ENCODE measurements at places on chromosomes 1 and 21. TPM values are rescaled to one million over a fixed set of nuclear protein-coding genes. Genes with fewer than 3 reads are reported as not detected.

The SYTL1 gene
- total RNA-seq, result 0.37 TPM

The FCGR3A gene
- total RNA-seq, result not detected

The OR2T35 gene
- not detected for total RNA-seq

The LCE1B gene
- total RNA-seq, result not detected

The COA7 gene
- 15.6 TPM for total RNA-seq

- DNase-seq, result no peak
Observed at GRCh38 chr1:237181743-237182317, 139.8 kb downstream of the RYR2 start.

GRCh38 chr1:39250460-39251240 is 46.2 kb downstream of the MACF1 start:
- DNase-seq, result no peak

GRCh38 chr1:246216906-246217305 is 290.2 kb downstream of the SMYD3 start:
- DNase-seq, result no peak

DNA sequence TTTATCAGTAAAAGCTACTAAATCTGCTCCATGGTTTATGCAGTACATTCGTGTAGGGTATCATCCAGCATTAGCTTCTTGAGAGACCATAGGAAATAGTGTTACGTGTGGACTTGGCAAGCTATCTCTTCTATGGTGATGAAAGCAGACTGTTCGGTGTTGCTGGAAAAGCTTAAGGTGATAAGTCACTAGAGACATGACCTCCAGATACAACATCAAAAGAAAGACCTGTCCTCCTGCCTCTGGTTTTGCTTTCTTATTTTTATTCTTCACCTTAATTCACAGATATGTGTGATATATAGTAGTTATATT is 53.5 kb upstream of the S1PR1 start:
- no peak for DNase-seq

DNA sequence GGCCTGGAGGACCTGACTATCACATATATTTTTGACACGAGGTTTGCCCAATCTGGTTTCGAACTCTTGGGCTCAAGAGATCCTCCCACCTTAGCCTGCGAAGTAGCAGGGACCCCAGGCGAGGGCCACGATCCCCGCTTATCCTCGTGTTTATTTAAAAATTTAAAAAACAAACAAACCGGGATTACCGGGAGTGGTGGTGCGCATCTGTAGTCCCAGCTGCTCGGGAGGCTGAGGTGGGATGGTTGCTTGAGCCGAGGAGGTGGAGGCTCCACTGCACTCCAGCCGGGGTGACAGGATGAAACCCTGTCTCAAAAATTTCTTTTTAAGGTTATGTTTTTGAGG is 452 bp upstream of the EXOSC10 start:
- DNase-seq, result no peak

GRCh38 chr1:176049582-176049981 is 157.5 kb downstream of the COP1 start:
- no peak for DNase-seq

GRCh38 chr1:161158316-161159010 is 837 bp upstream of the USP21 start:
- no peak for DNase-seq

DNA sequence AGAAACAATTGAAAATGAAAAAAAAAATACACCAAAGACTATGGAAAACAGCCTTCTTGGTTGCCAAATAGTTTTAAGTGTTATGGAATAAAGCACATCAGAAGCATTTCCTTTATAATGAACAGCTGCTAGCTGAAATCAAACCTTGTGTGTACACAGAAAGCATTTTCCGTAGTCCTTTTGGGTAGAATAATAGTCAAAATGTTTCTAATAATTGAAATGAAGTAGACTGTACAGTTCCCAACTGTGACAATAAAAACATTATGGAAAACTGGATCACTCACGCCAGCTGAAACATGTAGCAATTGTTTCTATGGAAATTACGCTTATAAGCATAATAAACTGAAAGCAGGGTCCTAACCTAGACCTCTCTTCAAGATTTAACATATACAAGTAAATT is 856.3 kb upstream of the B3GALT2 start:
- DNase-seq, result no peak

- DNase-seq, result no peak
Observed at GRCh38 chr1:36093929-36094328, 5.2 kb downstream of the ADPRS start.

DNA sequence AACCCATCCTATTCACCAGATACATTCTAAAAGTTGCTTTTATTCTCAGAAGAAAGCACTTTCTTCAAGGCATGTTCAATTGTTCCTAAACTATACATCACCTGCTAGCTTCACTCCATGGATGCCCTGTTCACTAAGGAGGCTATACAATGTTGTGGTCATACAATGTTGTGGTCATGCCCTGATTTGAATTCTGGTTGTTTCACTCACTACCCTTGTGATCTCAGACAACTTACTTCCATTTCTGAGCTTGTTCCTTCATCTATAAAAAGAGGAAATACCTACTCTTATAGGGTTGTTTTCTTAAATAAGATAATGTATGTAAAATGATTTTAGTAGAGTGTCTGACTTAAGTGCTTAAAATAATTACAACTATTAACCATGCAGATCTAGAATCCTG is 19.7 kb downstream of the EDEM3 start:
- no peak for DNase-seq

- DNase-seq, result no peak
Observed at GRCh38 chr1:219563568-219563967, 49.3 kb downstream of the ZC3H11B start.

DNA sequence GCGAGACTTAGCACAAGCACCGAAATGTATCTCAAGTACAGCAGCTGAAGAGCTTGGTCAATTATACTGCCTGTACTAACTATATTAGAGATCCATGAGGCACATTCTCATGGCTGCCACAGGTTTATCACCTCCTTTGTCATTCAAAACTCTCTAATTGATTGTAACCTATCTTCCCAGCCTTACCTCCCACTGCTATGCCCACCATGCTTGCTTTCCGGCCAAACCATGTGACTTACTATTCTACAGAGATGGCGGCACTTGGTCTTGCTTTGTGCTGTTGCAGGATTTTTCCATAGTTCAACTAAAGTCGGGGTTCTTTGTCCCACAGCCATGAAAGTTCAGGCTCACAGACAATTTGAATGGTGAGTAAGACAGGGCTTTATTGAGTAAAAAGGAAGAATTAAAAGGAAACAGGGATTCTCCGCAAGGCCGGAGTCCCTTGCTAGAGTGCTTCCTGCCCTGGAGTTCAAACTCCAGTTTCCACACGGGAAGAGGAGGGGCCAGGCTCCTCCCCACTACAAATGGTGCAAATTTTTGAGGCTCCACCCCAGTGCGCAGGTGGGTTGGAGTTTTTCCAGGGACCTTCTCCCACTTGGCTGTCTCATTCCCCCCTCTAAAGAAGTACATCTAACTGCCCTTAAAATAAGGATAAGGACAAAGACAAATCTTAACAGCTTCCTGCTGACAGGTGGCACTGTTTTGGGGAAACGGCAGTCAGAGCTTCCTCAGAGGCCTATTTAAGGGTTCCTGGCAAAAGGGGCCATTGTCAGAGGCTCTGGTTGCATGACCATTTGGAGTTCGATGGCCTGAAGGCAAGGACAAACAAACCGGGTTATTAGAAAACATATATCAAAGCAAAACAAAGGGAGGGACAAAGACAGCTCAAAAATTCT is 28.7 kb downstream of the FMO2 start:
- DNase-seq, result no peak

GRCh38 chr1:87641996-87642395 is 313.3 kb downstream of the LMO4 start:
- DNase-seq, result no peak

GRCh38 chr1:214897581-214897980 is 185.0 kb upstream of the KCNK2 start:
- no peak for DNase-seq

DNA sequence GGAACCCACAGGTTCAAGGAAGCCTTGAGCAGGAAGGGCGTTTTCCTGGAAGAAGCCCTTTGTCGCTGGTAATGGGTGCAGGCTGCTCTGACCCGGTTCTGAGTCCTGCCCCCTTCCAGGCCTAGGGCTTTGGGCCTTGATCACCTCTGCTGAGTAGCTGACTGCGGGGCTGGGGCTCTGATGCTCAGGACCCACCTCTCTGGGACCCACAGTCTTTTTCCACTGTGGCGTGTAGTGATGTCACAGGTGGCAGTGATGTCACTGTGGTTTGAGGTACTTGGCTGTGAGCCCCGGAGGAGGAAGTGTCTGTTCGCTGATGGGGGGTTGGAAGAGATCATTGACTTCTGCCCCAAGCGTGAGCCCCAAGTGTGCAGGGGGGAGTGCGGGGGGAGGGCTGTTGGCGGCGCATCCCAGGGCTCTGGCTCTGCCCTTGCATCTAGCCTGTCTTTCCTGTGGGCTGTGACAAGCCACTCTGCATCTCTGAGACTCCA is 6.9 kb downstream of the TNFRSF1B start:
- DNase-seq, result no peak

DNA sequence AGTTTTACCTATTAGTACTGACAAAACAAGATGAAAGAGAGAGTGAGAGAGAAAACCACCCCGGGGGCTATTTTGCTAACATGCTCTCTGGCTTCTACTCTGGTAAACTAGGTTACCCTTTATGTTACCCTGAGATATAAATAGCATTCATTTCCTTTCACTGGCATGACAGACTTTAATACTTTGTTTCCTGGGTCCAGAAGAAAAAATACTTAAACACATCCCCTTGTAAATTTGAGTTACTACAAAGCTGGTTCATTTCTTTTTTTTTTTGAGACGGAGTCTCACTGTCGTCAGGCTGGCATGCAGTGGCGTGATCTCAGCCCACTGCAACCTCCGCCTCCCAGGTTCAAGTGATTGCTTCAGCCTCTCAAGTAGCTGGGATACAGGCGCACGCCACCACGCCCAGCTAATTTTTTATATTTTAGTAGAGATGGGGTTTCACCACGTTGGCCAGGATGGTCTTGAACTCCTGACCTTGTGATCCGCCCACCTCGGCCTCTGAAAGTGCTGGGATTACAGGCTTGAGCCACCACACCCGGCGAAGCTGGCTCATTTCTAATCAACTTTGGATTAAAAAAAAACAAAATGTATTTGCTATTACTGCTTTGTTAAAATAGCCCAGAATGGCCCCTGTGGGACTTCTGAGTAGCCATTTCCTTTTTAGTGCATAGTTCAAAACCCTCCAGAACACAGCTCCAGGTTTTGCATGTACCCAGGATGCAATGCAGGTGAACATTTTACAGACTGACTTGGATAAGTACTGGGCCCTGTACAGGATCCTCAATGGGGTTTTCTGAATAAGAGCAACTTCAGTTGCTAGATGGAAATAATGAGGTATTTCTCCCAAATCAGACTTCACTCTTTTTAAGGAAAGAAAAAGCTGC is 20.6 kb downstream of the INPP5B start:
- DNase-seq, result no peak

DNA sequence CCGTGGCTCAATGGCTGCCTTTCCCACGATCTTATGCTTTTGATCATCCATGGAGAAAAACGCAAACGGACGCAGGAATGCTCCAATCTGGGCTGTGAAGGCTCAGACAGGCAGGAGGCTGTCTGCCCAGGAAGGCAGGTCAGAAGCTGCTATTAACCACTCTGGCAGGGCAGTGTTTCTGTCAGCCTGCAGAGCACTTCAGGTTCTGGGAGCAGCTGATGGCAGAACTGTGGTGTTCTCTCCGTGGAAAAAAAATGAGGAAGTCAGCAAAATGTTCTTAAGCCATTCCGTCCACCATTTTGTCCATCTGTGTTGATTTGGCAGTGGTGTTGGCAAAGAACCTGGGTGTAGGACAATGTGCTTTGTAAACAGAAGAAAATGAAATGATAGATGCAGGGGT is 91.7 kb downstream of the SIM2 start:
- no peak for DNase-seq

DNA sequence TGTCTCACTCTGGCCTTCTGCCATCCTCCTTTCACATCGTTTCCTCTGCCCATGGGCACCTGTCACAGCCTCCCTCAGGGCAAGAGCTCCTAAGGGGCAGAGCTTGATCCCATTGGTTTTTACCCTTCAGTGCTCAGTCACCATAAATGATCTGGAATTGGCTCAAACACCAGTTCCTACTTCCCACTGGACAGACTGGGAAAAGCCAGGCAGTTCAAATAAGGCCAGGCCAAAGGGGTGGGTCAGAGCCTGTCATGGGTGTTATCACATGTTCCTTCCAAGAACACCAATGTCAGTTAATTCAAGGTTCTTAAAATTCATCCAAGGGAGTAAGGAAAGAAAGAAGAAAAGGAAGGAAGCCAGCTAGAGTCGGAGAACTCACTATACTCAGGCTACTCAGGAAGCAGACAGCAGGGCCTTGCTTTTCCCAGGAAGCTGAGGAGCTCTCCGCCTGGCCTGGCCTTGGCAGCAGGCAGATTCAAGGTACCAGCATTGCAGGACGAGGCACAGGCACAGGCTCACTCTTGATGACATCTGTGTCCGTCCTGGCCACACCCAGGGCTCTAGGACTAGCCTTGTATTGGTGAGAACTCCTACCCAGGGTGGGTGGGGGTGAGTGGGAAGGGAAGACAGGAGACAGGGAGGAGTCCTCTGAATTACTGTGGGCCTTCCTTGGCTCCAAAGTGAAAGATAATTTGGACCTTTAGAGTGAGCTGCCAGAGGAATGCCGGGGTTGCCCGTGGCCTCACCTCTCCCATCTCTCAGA is 32.2 kb upstream of the ARTN start:
- no peak for DNase-seq

DNA sequence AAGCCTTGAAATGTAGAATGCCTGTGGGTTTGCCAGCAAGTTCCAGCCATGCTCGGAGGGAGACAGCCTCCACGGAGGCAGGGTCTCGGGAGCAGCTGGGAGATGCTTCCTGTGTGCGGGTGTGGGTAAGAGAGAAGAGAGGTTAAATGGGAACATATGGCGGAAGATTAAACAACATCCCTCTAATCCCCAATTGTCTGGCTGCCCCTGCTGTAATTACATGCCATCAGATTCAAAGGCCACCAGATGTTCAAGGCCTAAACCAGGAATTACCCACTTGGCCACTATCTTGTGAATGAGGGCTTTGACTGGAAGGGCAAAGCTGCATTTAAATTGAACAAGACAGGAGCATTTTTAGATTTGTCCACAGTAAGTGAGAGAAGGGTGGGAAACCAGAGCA is 81.4 kb upstream of the BACE2 start:
- no peak for DNase-seq

GRCh38 chr21:46397993-46398392 is 60.7 kb upstream of the DIP2A start:
- no peak for DNase-seq

GRCh38 chr1:217369996-217370551 is 260.8 kb downstream of the GPATCH2 start:
- DNase-seq, result no peak

DNA sequence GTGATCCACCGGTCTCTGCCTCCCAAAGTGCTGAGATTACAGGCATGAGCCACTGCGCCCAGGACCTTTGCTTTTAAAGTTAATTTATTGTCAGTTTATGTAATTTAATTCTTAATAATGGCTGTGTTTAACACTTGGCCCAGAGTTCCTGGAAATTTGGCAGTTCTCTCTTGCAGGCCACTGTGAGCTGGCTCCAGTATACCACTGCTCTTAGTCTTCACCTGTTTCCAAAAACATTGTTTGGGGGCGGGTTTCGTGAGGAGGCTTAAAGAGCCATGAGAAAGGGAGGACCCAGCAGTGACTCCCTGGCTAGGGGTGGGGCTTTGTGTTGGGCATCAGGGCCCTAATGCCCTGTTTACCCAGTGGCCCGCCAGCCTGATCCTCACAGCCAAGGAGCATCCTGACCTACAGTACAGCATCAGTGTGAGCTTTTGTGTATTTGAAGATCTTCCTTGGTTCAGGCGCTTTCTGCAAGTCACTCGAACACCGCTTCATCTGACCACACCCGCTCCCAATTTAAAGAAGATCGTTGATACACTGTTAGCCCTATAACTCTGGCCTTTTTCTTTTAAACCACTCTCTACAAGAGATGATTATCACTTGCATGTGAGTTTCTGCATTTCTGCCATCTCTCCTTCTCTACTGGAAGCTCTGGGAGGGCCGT is 12.0 kb upstream of the BGLAP start:
- no peak for DNase-seq

Data from NCI-H460 (cell line).